ENCODE measurements at places on chromosomes 16 and 17.

DNA sequence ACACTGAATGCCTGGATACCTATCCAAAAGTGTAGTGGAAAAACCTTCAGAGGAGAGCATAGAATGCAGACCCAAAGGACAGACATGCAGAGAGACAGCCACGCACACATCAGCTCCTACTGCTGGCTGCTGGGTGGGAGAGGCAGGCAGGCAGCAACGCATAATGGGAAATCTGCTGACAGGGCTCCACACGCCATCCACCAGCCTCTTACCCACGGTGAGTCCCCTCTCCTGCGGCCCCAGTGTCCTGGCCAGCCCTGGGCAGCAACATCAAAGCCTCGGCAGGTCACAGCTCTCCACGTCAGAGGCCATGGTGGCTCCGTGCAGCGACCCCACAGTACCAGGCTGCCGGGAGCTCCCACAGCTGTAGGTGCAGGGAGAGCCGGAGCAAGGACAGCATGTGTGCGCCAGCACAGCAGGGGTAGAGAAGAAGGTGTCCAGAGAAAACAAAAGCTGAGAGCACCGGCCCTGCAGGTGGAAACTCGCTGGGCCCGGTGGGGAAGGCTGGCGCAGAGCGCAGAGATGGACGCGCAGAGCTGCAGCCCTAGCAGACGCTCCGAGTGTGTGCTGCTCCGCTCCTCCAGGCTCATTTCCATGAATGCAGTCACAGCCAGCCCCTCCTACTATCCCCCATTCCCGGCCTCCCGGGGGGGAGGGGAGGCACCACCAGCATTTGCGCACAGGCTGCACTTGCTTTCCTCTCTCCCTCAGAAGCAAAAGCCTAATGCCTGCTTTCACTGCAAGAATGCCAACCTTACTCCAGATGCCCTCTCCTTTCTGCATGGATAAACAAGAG is 58.9 kb downstream of the CYTH1 start:
- peaks cover 6% of the 10 kb centered on the region for H3K36me3 ChIP-seq
- DNase-seq, result no peak
- no peaks in the 10 kb centered on the region for H3K27me3 ChIP-seq
- H3K4me1 ChIP-seq, result peaks cover 97% of the 10 kb centered on the region
- peak overlapping the region; percentile 50 for H3K27ac ChIP-seq

DNA sequence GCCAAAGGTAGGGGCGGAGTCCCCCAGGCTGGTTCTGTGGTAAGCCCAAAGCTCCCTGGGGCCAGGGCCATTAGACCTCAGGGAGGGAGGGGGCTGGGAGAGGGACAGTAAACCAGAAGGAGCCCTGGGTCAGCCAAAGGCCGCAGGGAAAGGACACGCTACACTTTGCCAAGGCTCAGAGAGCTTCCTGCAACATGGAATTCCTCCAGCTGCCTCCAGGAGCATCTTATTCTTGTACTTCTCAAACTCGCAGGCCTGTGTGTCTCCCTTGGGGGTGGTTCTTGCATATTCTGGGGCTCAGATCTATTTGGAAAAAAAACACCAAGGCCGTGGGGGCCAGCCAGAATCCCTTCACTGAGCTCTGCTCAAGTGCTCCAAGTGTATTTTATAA is 25.1 kb downstream of the AKAP1 start:
- no peak overlapping the region for H3K27ac ChIP-seq
- H3K4me1 ChIP-seq, result no peaks in the 10 kb centered on the region

DNA sequence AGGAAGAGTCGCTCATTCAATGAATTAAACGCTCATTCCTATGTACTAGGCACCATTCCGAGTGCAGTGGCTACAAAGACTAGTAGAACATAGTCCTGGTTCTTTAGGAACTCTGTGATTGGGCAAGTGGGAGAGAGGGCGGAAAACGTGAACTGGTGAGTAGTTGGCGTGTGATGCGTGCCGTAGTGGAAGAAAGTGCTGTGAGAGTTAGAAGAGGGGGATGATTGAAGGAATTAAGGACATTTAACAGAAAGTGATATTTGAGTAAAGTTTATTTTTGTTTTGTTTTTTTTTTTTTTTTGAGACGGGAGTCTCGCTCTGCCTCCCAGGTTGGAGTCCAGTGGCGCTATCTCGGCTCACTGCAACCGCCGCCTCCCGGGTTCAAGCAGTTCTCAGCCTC is 7.9 kb upstream of the SLFN14 start:
- no peaks in the 10 kb centered on the region for H3K27me3 ChIP-seq
- peak overlapping the region; percentile 86 for H3K27ac ChIP-seq
- peaks cover 20% of the 10 kb centered on the region for H3K4me1 ChIP-seq
- DNase-seq, result no peak
- H3K4me3 ChIP-seq, result peak overlapping the region; percentile 71
- peaks cover 3% of the 10 kb centered on the region for H3K36me3 ChIP-seq

GRCh38 chr17:81380131-81380530 is 15.1 kb upstream of the BAHCC1 start:
- no peaks in the 10 kb centered on the region for H3K36me3 ChIP-seq
- H3K4me1 ChIP-seq, result no peaks in the 10 kb centered on the region
- H3K27ac ChIP-seq, result no peak overlapping the region
- DNase-seq, result no peak
- no peak overlapping the region for H3K4me3 ChIP-seq
- H3K27me3 ChIP-seq, result no peaks in the 10 kb centered on the region

GRCh38 chr17:58283674-58284612 is 3.2 kb upstream of the MPO start:
- no peaks in the 10 kb centered on the region for H3K4me1 ChIP-seq
- no peak overlapping the region for H3K27ac ChIP-seq
- no peaks in the 10 kb centered on the region for H3K27me3 ChIP-seq
- no peak for DNase-seq
- no peaks in the 10 kb centered on the region for H3K36me3 ChIP-seq
- H3K4me3 ChIP-seq, result no peak overlapping the region

- H3K4me3 ChIP-seq, result no peak overlapping the region
- no peaks in the 10 kb centered on the region for H3K27me3 ChIP-seq
- no peaks in the 10 kb centered on the region for H3K4me1 ChIP-seq
- no peak for DNase-seq
- H3K27ac ChIP-seq, result no peak overlapping the region
These were observed 59.2 kb downstream of the MRM3 start for GRCh38 chr17:841313-841712.

DNA sequence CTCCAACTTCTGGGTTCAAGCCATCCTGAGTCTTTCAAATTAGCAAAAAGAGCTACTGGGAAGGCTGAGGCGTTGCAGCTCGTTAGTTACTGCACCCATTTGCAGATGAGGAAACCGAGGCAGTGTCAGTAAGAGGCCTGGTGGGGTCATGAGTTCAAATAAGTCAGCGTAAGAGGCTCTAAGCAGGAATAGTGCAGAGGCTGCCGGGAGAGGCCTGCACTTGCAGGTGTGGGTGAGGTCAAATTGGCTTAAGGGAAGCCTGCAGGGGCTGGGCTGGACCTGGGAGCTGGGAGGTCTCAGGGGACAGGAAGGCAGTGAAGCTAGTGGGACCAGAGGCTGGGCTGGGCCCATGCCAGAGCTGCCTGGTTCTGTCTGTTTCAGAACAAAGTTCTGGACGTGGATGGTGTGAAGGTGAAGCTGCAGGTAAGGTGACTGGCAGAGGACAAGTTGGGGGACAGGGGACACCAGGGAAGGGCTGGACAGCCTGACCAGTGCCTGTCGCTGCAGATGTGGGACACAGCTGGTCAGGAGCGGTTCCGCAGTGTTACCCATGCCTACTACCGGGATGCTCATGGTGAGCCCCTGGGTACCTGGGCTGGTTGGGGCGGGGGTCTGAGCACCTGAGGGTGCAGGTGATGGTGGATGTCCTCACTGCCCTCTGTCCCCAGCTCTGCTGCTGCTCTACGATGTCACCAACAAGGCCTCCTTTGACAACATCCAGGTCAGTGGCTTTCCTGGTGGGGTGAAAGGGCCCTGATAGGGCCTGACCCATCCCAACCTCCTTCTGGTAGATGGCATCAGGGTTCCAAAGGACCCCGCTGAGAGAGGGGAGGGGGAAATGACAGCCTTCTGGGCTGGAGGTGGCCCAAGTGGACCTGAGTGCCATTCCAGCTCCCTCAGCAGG is 3.0 kb downstream of the RAB26 start:
- DNase-seq, result no peak
- peaks cover 24% of the 10 kb centered on the region for H3K4me1 ChIP-seq
- H3K4me3 ChIP-seq, result no peak overlapping the region
- no peaks in the 10 kb centered on the region for H3K27me3 ChIP-seq

GRCh38 chr16:27843800-27844199 is 219.7 kb downstream of the GSG1L start:
- H3K4me3 ChIP-seq, result no peak overlapping the region
- H3K4me1 ChIP-seq, result no peaks in the 10 kb centered on the region
- H3K36me3 ChIP-seq, result no peaks in the 10 kb centered on the region
- H3K27ac ChIP-seq, result no peak overlapping the region
- no peaks in the 10 kb centered on the region for H3K27me3 ChIP-seq

- H3K4me1 ChIP-seq, result peaks cover 49% of the 10 kb centered on the region
- no peaks in the 10 kb centered on the region for H3K27me3 ChIP-seq
- peak; percentile 94 for DNase-seq
These were observed 89.9 kb downstream of the C16orf78 start for GRCh38 chr16:49463529-49463928.

DNA sequence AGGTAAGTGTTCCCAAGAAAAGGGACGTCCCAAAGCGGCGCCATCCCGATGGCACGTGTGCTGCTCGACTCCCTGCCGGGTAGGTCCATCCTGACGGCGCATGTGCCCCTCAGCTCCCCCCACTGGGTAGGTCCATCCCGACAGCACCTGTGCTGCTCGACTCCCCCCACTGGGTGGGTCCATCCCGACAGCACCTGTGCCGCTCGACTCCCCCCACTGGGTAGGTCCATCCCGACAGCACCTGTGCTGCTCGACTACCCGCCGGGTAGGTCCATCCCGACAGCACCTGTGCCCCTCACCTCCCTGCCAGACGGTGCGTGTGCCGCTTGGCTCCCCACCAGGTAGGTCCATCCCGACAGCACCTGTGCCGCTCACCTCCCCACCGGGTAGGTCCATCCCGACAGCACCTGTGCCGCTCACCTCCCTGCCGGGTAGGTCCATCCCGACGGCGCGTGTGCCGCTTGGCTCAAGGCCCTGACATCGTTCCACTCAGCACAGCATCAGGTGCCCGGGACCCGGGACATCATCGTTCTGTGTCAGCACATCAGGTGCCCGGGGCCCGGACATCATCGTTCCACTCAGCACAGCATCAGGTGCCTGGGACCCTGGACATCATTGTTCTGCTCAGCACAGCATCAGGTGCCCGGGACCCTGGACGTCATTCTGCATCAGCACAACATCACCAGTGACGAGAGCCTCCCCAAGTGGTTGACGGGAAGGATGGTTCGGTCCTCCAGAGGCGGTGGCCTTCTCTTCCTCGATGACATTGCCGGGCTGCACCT is 5.7 kb upstream of the FN3K start:
- no peaks in the 10 kb centered on the region for H3K27me3 ChIP-seq
- no peaks in the 10 kb centered on the region for H3K4me1 ChIP-seq
- no peak overlapping the region for H3K4me3 ChIP-seq

- DNase-seq, result no peak
- H3K36me3 ChIP-seq, result no peaks in the 10 kb centered on the region
- H3K4me3 ChIP-seq, result no peak overlapping the region
- no peaks in the 10 kb centered on the region for H3K27me3 ChIP-seq
- H3K27ac ChIP-seq, result no peak overlapping the region
- no peaks in the 10 kb centered on the region for H3K4me1 ChIP-seq
These were observed 2.2 kb upstream of the ZG16 start for GRCh38 chr16:29775742-29776408.

DNA sequence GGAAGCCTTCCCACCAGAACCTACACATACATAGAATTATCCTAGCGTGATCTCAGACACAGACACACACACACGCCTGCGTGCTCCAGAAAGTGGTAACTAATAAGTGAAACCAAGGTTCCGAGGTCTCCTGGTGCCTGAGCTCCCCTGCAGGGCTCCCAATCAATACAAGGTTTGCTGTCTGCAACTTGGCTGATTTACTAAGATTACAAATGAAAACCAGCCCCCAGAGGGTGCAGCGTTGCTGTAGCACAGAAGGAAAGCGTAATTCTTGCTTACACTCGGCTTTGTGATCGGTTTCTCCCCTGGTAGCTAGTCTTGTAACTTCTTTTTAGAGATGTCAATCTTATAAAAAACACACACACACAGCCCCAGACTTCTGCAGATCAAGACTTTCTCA is 334.1 kb upstream of the XYLT1 start:
- no peaks in the 10 kb centered on the region for H3K36me3 ChIP-seq
- no peaks in the 10 kb centered on the region for H3K27me3 ChIP-seq
- H3K27ac ChIP-seq, result no peak overlapping the region
- no peaks in the 10 kb centered on the region for H3K4me1 ChIP-seq
- no peak overlapping the region for H3K4me3 ChIP-seq
- DNase-seq, result no peak

GRCh38 chr16:11058832-11059231 is 114.5 kb downstream of the CLEC16A start:
- H3K4me1 ChIP-seq, result no peaks in the 10 kb centered on the region
- H3K27ac ChIP-seq, result no peak overlapping the region
- H3K27me3 ChIP-seq, result no peaks in the 10 kb centered on the region
- no peak for DNase-seq
- H3K4me3 ChIP-seq, result no peak overlapping the region

DNA sequence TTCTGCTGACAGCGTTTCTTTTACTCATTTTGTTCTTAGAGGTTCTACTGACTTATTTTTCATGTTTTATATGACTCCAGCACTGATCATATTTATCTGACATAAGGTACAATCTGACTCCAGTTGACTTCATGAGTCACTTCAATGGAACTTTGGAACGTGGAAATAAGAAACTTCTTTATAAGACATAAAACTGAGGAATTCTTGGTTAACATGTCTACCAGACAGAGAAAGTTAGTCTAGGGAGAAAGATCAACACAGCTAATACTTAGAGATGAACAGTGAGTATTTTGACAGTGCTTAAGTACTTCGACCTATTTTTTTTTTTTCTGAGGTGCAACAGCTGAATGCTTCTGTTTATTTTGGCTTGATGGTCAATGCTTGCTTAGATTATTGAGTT is 679.5 kb downstream of the KCNJ2 start:
- no peak for DNase-seq
- no peaks in the 10 kb centered on the region for H3K36me3 ChIP-seq
- no peak overlapping the region for H3K4me3 ChIP-seq
- H3K27me3 ChIP-seq, result no peaks in the 10 kb centered on the region
- no peak overlapping the region for H3K27ac ChIP-seq

- H3K36me3 ChIP-seq, result peaks cover 16% of the 10 kb centered on the region
- H3K27me3 ChIP-seq, result no peaks in the 10 kb centered on the region
- H3K27ac ChIP-seq, result no peak overlapping the region
- no peak overlapping the region for H3K4me3 ChIP-seq
- DNase-seq, result no peak
These were observed 6.4 kb upstream of the ARHGDIA start for GRCh38 chr17:81877569-81877968.

- H3K4me3 ChIP-seq, result no peak overlapping the region
- peaks cover 14% of the 10 kb centered on the region for H3K36me3 ChIP-seq
- no peak overlapping the region for H3K27ac ChIP-seq
- H3K4me1 ChIP-seq, result no peaks in the 10 kb centered on the region
These were observed 7.0 kb downstream of the G6PC3 start for GRCh38 chr17:44077595-44077909.
